ENCODE measurements at places on chromosomes 12 and 14.
A peak's percentile ranks its signal among the peaks of the same experiment; 100 is the strongest.

DNA sequence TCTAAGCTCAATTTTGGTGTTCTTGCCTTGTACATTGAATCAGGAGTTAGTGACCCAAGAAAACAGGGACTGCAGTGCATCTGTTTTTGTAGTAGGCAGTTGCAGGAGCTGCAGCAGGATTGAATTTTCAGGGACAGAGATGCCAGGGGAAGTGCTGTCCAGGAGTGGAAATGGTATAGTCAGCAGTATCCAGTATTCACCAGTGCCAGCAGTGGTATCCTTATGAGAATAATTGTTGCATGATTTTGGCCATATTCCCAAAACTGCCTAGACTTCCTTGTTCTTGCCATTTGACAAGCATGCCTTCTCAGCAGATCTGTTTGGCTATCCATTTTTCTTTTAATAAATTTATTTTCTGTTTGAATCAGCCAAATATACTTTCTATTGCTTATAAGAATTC, 18.6 kb upstream of the ABCD2 start:
- no peak for DNase-seq

- no peak for DNase-seq
Observed at GRCh38 chr12:69828897-69829296, 3.9 kb downstream of the MYRFL start.

DNA sequence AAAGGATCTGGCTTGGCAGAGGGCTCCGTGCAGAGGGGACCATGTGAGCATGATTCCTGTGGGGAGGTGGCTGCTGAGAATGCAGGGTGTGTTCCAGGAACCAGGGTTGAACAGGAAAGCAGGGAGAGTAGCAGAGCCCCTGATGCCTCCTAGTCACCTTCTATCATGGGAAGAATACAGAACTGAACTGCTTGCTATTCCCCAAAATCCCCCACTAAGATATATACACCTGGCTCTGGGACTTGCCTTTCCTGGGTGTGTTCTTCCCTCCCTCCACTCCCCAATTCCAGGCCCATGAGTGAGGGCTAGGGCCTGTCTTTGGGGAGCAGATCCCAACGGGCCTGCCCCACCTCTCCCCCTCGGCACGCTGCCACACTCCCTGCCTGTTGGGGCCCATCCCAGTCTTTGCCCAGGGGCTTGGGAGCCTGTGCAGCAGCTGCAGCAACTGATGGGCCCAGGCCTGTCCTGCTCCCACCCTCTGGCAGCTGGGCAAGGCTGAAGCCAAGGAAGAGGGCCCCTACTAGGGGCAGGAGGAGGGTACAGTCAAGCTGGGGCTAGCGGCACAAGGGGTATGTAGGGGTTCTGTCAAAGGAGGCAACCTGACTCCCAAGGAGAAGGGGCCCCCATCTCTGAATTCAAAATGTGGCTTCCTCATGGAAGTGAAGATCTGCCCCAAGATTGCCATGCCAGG, 3.2 kb downstream of the AJUBA start:
- no peak for DNase-seq

DNA sequence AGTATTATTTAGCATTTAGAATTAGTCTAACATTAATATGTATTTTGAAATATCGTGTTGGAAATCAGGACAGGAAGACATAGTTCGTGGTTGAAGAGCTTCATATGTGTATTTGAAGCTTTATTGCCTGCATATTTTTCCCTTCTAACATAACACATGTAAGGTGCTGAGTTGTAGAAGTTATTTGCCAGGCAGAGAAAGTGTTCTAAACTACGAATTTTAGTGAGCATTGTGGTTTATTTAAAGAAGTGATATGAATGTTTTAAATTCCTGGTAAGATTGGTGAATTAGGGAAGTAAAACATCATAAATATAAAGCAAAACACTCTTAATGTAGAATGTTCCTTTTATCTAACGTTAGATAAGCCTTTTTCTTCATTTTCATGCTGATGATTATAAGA, 2.5 kb downstream of the RASSF3 start:
- DNase-seq, result no peak

DNA sequence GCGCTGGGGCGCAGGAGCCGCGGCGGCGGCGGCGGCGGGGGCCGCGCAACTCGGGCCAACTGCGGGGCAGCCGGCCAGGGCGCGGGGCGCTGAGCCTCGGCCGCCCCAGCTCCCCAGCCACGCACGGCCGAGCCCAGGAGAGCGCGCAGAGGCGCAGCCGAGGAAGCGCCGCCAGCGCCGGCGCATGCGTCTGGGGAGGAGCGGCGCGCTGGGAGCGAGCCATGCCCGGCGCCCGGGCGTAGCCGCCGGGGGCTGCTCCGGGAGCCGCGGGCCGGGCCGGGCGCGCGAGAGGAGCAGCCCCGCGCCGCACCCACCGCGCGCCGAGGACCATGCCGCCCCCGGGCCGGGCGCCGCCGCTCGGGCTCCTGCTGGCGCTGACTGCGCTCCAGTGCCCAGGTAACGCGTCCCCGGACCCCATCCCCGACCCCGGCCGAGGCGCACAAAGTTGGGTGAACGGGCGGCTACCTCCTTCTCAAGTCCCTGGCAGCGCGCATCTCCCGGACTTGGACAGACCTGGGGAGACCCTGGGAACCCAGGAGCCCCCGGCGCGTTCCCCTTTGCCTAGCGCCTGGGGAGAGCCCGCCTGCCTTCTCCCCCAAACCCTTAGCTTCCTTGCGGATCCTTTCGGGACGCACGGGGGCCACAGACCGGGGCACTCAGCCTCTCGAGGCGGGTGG, 121.4 kb downstream of the AACS start:
- DNase-seq, result peak; percentile 15

- DNase-seq, result no peak
Observed at GRCh38 chr14:93056166-93056839, 59.4 kb downstream of the ITPK1 start.

- no peak for DNase-seq
Observed at GRCh38 chr12:121224591-121224990, 14.7 kb downstream of the P2RX4 start.

DNA sequence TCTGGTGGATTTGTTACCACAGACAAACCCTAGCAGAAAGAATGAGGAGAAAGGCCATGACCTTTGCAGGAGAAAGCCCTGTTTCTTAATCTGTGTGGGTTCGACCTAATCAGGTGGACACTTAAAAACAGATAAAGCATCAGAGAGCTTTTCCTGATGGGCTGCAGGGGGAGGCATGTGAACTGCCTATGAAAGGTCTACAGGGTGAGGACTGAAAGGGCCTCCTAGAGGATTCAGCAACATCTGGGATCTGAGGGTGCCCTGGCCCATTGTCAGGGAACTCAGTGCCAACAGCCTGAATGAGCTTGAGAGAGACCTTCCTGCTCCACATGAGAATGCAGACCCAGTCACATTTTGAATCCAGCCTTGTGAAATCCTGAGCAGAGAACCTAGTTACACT, 178.8 kb upstream of the DDHD1 start:
- no peak for DNase-seq

- DNase-seq, result no peak
Observed at GRCh38 chr14:74891870-74892269, 10.2 kb downstream of the DLST start.

DNA sequence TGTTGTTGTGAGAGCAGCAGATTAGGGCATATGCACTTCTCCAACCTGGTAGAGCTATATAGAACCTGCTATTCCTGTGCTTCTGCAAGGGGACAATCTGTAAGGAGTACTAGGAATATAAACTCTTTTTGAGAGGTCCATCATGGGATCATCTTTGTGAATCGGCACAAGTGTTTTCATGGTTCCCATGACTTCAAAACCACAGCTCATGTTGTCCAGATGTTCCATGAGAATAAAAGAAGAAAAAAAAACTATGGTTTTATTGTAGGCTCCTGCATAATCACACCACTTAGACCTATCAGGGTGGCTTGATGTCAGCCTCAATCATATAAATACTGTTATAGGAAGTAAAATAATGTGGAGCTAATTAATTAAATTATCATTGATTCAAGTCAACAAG, 311.4 kb upstream of the ATP2B1 start:
- no peak for DNase-seq

DNA sequence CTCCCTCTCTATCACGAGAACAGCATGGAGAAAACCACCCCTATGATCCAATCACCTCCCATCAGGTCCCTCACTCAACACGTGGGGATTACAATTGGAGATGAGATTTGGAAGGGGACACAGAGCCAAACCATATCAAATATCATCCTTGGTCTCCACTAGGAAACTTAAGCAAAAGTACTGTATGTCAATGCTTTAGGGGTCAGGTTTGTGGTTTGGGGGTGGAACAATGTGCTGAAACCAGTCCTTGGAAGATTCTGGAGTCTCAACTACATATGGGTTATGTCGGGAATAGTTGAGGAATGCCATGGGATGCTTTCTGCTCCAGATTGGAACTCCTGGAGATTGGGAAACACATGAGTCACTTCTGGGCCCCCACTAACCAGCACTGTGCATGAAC, 48.3 kb upstream of the CCDC63 start:
- DNase-seq, result no peak

- no peak for DNase-seq
Observed at GRCh38 chr12:77923882-77924281, 93.2 kb downstream of the NAV3 start.

DNA sequence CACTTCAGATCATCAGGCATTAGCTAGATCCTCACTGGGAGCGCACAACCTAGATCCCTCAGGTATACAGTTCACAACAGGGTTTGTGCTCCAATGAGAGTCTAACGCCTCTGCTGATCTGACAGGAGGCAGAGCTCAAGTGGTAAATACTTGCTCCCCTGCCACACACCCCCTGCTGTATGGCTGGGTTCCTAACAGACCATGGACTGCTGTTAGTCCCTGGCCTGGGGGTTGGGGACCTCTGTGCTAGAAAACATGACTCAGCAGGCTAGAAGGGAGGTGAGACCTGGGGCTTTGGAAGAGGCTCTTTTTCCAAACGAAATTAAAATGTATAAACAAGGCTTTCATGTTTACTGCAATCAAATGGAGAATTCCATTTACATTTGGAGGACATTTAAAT, 691.1 kb downstream of the FLRT2 start:
- no peak for DNase-seq

- no peak for DNase-seq
Observed at GRCh38 chr14:86777963-86778602, 1214.9 kb downstream of the GALC start.

- DNase-seq, result no peak
Observed at GRCh38 chr12:58980768-58981167, 60.5 kb upstream of the LRIG3 start.

DNA sequence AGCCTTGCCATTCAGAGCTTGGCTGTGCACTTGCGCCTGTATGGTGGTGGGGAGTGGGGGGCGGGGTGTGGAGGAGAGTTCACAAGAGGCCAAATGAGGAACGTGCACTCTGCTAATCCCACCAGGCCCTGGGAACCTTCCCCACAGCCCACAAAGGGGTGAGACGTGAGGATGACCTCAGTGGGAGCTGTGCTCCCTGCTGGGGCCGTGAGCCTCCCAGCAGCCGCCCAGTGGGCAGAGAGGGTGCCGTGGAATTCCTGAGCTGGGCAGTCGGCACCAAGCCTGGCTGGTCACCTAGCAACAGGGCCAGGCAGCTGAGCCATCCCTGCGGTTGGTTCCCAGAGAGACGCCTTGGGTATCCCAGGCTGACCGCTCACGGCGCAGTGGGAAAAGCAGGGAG, 53.7 kb downstream of the CCNK start:
- no peak for DNase-seq

GRCh38 chr14:39467889-39468524, 35.8 kb upstream of the FBXO33 start:
- DNase-seq, result peak; percentile 56

- DNase-seq, result no peak
Observed at GRCh38 chr14:22524784-22525161, 64.3 kb downstream of the DAD1 start.

- no peak for DNase-seq
Observed at GRCh38 chr12:3535431-3535841, 44.4 kb downstream of the PRMT8 start.

DNA sequence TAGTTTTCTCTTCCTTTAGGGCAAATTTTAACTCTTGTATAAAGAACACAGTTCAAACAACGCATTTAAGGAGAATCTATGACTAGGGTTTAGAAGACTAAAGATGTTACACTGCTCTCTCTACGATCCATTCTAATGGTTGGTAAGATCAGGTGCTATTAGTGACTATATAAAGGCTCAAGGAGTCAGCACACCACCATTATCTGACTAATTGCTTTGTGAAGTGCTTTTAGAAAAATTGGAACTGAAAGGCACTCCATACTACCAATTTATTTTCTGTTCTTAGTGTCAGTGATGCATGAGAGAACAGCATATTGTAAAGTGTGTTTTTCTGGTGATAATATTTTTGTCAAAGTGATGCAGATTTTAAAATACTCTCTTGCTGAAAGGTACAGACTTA, 136.8 kb downstream of the SYT1 start:
- no peak for DNase-seq

- no peak for DNase-seq
Observed at GRCh38 chr14:77031759-77032490, 3.4 kb upstream of the IRF2BPL start.

DNA sequence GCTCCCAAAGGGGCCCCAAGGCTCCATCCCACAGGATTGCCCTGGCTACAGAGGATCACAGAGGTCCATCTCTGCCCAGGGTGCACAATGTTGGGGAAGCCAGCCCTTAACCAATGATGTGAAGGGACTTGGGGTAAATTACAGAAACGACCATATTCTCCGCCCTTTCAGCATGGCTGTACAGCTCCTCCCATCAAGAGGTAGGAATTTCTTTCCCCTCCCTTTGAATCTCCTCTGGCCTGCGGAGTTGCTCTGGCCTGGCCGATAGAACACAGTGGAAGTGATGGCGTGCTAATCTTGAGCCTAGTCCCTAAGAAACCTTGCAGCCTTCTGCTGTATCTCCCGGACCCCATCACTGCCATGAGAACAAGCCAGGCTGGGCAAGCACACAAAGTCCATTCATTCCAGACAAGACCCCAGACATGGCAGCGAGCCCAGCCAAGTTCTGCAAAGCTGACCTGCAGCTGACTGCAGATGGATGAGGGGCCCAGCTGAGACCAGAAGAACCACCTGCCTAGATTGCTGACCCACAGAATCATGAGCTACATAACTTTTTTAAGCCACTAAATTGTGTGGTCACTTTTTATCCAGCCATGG, 6.9 kb upstream of the IFI27 start:
- no peak for DNase-seq

- peak; percentile 44 for DNase-seq
Observed at GRCh38 chr14:20494935-20495766, 10.2 kb upstream of the RNASE10 start.

DNA sequence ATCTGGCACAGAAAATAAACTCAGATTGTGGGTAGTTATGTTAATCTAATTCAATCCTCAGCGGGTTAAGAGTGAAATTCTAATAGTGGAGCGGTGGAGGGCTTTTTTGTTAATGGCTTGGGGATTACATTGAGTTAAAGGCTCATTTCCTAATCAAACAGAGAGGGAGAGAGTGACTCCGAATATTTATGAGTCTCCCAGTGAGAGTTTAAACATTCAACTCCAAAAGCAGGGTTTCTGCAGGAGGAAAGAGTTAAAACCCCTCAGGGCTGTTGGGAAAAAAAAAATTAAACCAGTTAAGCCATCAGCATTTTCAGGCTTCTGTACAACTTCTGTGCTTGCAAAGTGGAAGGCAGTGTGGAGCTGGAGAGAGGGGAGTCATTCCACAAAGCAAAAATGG, 62.1 kb upstream of the ESRRB start:
- no peak for DNase-seq
